ENCODE measurements at places on chromosomes 7 and 10. TPM values are rescaled to one million over a fixed set of nuclear protein-coding genes. Genes with fewer than 3 reads are reported as not detected.
A peak's percentile ranks its signal among the peaks of the same experiment; 100 is the strongest.

DNA sequence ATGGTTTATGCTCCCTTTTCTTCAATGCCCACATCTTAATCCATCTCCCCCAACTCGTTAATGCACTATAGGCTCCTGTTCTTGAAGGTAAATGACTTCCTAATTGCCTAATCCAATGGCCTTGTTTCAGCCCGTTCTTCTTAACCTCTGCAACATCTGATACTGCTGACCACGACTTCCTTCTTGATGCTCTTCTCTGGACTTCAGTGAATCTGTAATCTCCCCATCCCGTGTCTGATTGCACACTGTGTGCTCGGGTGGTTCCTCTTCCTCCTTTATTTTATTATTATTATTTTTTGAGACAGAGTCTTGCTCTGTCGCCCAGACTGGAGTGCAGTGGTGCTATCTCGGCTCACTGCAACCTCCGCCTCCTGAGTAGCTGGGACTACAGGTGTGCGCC lies 58.9 kb downstream of the HIPK2 start:
- DNase-seq = no peak

The CARD11 gene
- not detected for total RNA-seq

The FANK1 gene
- total RNA-seq = 0.94 TPM

The ADD3 gene
- total RNA-seq = 54.3 TPM

DNA sequence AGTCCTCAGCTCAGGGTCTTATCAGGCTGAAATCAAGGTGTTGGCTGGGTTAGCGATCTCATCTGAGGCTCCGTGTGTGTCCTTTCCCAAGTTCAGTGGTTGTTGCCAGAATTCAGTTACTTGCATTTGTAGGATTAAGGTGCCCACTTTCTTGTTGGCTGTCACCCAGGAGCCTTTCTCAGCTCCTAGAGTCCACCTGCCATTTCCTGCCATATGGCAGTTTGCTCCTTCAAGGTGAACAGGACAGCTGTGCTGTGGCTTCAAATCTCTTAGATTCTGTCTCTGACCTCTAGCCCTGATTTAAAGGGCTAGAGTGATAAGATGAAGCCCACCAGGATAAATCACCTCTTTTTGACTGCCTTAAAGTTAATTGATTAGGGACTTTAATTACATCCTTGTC lies 1.0 kb upstream of the HIF1AN start:
- DNase-seq = no peak

DNA sequence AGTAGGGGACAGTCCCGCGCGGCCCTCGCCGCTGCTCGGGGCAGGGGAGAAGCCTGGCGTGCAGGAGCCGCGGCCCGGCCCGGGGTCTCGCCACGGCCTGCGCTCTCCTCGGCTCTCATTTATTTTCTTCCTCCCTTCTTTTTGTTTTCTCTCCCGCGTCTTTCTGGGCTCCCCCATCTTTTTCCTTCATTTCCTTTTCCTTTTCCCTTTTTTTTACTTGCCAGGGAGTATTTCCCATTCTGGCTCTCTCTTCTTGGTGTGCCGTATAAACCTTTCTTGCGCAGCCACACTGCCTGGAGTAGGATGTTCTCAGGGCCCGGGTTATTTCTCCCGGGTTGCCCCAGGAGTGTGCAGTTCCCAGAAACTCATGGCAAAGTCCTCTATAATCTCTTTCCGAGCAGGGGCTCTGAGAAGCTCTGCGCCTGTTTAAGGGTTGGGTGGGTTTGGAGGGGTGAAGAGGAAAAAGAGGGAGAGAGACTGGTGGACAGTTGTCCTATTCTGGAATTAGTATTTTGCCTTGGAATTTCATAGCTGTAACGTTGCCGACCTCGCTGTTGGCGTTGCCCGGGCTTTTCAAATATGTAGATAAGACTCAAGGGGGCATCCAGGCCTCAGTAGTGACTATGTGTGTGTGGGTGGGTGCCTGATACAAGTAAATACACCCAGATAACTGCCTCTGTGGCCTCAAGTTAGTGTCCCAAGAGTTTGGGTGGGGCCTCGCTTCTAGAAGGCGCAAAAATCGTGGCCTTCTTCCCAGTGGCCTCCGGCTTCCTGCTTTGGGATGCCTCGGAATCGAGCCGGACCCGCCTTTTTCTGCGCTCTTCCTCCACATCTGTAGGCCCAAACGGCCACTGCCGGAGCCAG lies 4.3 kb upstream of the ZNF503 start:
- DNase-seq = no peak

The HOXA9 gene
- 39.9 TPM for total RNA-seq

The FAM24B gene
- 7.7 TPM for total RNA-seq

- peak; percentile 83 for DNase-seq
Observed at GRCh38 chr10:110226543-110226925, 19.1 kb downstream of the MXI1 start.

The LRRC18 gene
- total RNA-seq = not detected

The NXPH1 gene
- total RNA-seq = not detected

The COPS6 gene
- 256 TPM for total RNA-seq

- DNase-seq = no peak
Observed at GRCh38 chr10:84603971-84604370, 275.6 kb downstream of the CCSER2 start.

Measured in HFFc6 (cell line).